Testis (tissue), 5 donors: ENCODE measurements at places on chromosomes 3 and 15. TPM values are rescaled to one million over a fixed set of nuclear protein-coding genes. Genes with fewer than 3 reads are reported as not detected.

The GP9 gene
- total RNA-seq, result 1.4 TPM

GRCh38 chr15:99857836-99858235, 124.6 kb upstream of the LYSMD4 start:
- DNase-seq, result no peak
- no peaks in the 10 kb centered on the region for H3K4me1 ChIP-seq
- H3K4me3 ChIP-seq, result no peak overlapping the region
- H3K36me3 ChIP-seq, result no peaks in the 10 kb centered on the region

GRCh38 chr3:4515916-4516579, 22.9 kb downstream of the ITPR1 start:
- DNase-seq, result no peak
- no peaks in the 10 kb centered on the region for H3K36me3 ChIP-seq
- H3K4me1 ChIP-seq, result peaks cover 23% of the 10 kb centered on the region
- no peak overlapping the region for H3K4me3 ChIP-seq
- no peaks in the 10 kb centered on the region for H3K27me3 ChIP-seq

GRCh38 chr3:14358426-14359211, 43.8 kb upstream of the SLC6A6 start:
- no peak overlapping the region for H3K4me3 ChIP-seq
- H3K27me3 ChIP-seq, result no peaks in the 10 kb centered on the region
- no peak overlapping the region for H3K27ac ChIP-seq

- H3K27ac ChIP-seq, result no peak overlapping the region
- no peak for DNase-seq
- H3K4me1 ChIP-seq, result no peaks in the 10 kb centered on the region
- no peaks in the 10 kb centered on the region for H3K36me3 ChIP-seq
- no peaks in the 10 kb centered on the region for H3K27me3 ChIP-seq
These were observed 44.0 kb downstream of the CEMIP start for GRCh38 chr15:80823120-80823519.
